ENCODE measurements at places on chromosomes 5 and 9.

- no peak for DNase-seq
Measured at GRCh38 chr5:109939116-109939682, 249.5 kb downstream of the MAN2A1 start.

GRCh38 chr5:137684761-137685160 is 51.1 kb downstream of the KLHL3 start:
- no peak for DNase-seq

- DNase-seq = no peak
Measured at GRCh38 chr9:37916471-37917312, 12.8 kb upstream of the SLC25A51 start.

DNA sequence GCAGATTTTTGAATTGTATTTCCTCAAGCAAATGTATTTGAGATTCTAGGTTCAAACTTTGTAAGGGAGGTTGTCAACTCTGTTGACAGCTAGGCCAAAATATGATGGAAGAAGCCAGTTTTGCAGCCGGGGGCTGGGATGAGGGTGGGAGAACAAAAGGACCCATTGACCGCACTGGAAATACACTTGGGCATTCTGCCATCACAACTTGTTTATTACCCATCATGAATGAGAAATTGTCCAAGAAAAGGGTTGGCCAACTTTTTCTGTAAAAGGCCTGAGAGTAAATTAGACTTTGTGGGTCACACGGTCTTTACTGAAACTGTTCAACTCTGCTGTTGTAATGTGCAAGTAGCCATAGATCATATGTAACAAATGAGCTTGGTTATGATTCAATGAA is 221.3 kb upstream of the KLF9 start:
- DNase-seq = no peak

DNA sequence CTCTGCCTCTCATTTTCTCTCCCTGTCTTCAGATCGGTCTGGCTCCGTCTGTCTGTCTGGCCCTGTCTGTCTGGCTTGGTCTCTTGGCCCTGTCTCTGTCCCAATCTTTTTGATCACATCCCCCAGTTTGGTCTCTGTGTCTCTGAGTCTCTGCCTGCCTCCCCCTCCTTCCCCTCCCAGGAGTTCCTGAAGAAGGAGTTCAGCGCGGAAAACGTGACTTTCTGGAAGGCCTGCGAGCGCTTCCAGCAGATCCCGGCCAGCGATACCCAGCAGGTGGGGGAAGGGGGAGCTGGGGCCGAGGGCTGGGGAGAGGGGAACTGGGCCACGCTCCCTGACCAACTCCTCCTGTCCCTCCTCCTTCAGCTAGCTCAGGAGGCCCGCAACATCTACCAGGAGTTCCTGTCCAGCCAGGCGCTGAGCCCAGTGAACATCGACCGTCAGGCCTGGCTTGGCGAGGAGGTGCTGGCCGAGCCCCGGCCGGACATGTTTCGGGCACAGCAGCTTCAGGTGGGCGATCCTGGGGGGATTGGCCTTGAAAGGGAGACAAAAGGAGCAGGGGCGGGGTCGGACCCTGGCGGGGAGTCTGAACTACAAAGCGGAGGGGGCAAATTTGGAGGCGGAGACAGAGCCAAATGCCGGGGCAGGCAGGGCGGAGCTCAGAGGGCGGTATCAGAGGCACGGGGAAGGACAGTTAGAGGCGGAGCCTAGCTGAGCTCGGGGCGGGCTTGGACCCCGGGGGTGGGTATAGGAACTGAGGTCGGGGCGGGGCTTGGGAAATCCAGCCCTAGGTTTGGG is 9.0 kb downstream of the RGS14 start:
- DNase-seq = no peak

DNA sequence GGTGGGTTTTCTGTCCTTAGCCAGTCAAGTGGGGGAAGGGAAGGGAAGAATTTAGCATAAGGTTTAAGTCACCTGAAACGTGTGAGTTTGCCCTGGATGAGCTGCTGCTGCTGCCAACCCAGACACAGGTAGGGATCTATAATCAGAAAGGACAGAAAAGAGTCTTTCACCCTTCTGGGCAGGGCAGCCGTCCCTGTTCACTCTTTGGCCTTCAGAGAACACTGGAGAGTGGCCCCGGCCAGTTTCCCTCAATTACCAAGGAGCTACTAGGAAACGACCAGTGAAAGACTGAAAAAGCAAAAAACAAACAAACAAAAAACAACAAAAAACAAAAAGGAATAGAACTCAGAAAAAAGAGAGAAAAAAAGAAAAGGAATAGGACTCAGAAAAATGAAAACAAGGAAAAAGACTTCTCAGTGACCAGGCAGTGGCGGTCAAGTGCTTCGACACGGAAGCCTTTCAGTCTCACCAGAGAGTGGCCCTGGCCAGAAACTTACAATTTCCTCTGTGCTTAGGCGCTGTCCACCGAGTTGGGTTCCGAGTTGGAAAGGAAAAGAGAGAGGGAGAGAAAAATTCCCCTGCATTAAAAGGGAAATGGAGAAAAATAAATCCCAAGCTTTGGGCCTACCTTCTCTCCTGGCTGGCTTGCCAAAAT is 2.5 kb upstream of the GM2A start:
- DNase-seq = no peak

DNA sequence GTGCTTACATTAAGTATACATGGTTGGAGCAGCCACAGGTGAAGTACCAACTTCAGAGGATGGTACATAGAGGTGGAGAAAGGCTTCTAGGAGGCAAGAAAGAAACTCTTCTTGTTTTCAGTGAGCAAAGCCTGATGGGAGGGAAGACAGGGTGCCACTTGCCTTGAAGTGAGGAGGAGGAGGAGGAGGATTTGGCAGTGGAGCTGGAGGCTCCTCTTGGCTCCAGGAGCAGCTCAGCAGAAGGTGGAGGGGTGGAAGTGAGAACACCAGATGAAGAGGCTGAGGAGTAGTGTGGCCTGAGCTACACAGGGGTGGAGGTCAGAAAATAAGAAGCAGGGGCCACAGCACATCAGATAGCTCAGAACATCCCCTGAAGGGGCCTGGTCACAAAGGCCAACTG is 91.1 kb upstream of the SHISAL2B start:
- DNase-seq = no peak

Measured in activated T-cell treated with anti-CD3 and anti-CD28 coated beads for 1 hour (primary cell).